Cardiac fibroblast (primary cell): ENCODE measurements at places on chromosomes 2 and 18.

DNA sequence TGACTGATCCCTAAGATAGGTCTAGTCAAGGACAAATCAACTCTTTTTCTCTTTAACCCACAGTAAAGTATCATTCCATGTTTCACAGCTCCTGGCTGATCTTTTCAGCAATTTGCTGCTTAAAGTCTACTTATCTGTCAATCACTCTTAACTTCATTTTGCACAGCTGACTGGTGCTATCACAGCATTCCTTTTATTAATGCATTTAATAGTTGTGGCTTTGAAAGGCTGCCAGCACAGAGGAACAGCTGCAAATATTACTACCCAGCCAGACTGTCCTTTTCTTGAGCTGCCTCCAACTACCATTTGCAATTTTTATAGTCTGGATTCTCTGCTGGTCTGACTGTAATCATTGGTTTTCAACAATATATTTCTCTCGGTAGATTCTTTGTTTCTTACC lies 303.5 kb downstream of the STK39 start:
- peak; percentile 35 for DNase-seq

GRCh38 chr2:4931721-4932365 lies 760.3 kb upstream of the SOX11 start:
- no peak for DNase-seq

DNA sequence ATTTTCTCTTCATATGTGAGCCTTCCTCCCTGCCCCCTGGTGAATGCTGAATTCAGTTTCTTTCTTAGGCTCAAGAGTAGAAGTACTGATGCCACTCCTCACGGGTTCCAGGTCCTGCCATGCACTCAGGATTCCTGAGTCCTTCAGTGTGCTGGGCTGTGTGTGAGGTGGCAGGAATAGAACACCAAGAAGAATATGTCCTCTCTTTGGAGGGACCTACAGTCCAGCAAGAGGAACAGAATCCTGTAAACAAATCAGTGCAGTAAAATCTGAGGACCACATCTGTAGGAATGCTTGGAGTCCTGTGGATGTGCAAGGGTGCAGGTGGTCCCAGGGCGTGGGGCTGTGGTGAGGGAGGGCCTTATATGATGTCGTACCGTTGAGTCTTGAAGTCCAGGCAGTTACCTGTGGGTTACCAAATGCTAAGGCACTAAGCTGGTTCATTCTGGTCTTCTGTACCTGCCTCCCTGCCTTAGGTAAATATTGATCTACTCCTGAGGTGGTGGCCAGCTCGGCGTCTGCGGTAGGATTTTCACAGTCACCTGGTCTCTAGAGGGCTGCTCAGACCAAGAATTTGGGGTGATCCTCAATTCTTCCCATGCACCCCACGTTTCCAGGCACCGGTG lies 5.5 kb downstream of the ASAP2 start:
- DNase-seq: no peak

DNA sequence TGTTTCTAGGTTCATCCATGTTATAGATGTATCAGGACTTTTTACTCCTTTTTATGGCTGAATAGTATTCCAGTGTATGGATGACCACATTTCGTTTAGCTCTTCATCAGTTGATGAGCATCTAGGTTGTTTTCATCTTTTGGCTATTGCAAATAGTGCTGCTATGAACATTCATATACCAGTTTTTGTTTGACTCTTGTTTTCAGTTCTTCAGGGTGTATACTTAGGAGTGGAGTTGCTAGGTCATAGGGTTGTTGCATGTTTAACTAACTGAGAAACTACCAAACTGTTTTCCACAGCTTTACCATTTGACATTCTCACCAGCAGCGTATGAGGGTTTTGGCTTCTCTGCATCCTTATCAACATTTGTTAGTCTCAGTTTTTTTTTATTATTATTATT lies 25.8 kb upstream of the NAPG start:
- no peak for DNase-seq

DNA sequence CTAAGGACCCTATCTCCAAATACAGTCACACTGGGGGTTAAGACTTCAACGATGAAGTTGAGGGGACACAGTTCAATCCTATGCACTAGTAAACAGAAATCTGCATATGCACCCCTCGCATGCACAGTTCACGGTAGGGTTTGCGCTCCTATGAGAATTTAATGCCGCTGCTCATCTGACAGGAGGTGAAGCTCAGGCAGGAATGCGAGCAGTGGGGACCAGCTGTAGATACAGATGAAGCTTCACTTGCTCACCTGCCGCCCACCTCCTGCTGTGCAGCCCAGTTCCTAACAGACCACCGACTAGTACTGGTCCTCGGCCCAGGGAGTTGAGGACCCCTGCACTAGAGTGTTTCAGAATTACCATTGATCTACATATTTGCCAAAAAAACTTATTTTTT lies 40.0 kb upstream of the FAHD2A start:
- DNase-seq: no peak

GRCh38 chr18:27461957-27462356 lies 276.8 kb upstream of the CHST9 start:
- DNase-seq: no peak

GRCh38 chr2:86283411-86284030 lies 53.9 kb downstream of the REEP1 start:
- DNase-seq: no peak

DNA sequence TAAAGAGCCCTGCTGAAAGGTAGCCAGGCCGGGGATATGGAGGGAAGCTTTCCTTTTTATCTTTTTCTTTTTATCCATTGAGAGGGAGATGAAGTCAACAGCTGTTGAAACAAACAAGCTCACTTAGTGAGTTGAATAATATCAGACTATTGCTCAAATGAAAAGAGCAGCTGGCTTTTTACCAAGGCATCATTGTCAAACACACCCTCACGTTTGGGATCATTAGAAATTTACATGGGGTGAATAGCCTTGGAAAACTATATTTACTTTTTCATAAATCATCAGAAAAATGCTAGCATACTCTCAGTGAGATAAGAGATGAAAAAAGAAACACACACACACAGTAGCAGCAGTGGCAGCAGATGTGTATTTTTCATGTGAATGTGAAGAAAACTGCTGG lies 71.5 kb upstream of the HNMT start:
- DNase-seq: no peak

DNA sequence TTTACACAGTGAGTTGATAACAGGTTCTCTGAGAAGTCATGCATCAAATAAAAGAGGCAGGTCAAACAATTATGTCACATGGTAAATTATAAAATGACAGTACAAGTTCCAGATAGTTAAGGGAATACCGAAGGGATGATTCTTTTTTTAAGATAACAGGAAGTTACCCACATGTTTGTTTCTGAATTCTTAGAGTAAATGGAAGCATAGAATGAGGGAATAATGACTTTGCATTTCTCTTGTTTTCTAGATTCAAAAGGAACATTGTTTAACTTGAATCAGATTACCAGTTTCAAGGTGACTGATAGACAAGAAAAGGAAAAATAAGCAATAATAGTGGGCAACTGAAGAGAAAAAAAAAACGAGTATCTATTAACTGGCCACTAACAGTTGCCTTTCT lies 124.5 kb downstream of the MIB1 start:
- DNase-seq: peak; percentile 19

DNA sequence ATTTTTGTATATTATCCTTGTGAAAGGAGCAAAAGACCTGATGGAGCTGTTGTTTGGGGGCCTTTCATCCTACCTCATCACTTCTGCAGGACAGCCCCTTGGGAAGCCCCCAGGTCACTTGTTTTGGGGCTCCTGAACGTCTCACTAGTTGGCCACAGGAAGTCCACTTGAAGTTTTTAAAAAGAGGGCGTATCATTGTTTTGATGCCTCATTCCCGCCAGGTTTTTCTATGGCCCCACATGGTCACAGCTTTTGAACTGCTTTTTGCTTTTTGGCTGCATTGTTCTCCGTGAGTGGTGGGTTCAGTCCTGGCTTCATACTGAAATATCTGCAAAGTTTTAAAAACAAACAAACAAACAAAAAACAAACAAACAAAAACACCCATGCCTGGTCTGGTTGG lies 216.3 kb downstream of the PRKCE start:
- no peak for DNase-seq

- DNase-seq: peak; percentile 76
Measured at GRCh38 chr2:85273738-85274731, 53.8 kb downstream of the TGOLN2 start.

- DNase-seq: peak; percentile 6
Measured at GRCh38 chr18:35680139-35680551, 98.6 kb downstream of the GALNT1 start.

DNA sequence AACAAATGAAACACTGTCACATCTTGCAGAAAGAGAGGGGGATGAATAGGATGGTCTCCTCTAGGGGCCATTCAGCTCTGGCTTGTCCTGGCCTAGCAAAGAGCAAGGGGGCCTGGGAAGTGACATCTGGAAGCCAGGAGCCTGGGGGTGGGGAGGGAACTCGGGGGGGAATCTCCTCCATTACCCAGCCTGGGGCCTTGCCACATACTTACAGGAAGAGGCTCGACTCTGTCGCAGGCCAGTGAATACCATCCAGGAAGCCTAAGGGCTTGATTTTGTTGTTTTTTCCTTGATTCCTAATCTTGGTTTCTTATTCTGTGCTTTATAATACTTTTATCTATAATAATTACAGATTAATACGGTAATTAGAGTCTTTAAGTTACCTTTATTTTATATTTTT lies 797.5 kb upstream of the ID2 start:
- no peak for DNase-seq

- DNase-seq: no peak
Measured at GRCh38 chr2:8453904-8454302, 228.0 kb upstream of the ID2 start.

DNA sequence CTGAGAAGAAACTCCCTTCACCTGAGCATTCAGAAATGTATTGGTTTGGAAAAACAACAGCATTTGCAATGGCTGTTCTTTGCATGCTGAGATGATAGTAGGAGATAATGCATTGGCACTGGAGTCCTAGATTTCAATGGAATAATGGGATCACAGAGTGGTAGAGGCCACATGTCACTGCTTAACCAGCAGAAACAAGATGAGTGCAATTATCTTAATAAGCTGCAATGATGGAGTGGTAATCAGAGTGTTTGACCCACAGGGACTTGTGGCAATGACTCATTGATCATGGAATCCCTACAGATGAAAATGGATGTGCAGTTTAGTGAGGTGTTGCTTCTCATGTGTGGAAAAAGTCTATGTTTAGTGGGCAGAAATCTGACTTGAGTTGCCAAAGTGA lies 218.8 kb upstream of the ZEB2 start:
- no peak for DNase-seq

DNA sequence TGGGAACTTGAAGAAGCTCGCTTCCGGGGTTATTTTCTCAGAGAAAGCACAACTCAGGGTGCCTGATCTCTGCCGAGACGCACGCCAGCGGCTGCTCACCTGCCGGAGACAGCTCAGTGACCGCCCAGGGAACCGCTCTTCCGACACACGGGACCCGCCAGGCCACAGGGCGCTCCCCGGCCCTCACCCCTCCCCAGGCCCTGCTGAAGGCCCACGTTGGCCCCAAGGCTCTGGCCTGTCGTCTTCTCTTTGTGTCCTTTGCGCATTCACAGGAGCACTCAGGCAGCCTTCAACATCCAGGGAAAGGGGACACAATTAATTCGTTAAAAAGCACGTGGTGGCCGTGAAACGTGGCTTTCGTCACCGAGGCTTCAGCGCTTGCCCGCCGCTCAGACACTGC lies 276.3 kb upstream of the SALL3 start:
- DNase-seq: no peak

DNA sequence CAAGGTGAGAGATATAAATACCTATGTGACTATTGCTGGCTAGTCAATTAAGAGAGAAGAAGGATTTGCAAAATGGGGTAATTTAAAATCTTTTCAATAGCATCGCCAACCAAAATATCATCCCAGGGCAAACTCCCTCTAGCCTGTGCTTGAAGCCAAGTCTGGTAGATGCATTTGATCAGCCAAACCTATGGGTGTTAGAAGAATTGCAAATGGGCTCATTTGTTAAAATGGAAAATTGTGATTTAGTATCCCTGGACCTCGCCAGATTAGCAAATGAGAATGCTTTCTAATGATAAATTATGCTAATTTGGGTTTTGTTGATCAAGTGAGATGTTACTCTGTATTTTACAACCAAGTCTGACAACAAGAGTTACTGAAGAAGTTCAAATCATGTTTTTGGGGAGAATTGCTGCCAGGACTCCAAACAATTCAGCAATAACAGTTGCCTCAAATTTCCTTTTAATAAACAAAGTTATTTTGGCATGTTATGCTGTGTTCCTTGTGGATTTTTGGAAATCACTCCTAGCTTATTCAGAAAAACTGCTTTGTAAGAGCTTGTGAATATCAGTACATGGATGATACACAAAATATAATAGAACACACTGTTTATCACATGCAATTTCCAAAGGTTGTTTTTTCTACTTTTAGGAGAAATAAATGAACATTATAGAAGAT lies 272.5 kb upstream of the PARD3B start:
- no peak for DNase-seq

- DNase-seq: peak; percentile 50
Measured at GRCh38 chr18:2847317-2848246, 776 bp downstream of the EMILIN2 start.

GRCh38 chr2:144215701-144216675 lies 303.9 kb downstream of the ZEB2 start:
- no peak for DNase-seq

DNA sequence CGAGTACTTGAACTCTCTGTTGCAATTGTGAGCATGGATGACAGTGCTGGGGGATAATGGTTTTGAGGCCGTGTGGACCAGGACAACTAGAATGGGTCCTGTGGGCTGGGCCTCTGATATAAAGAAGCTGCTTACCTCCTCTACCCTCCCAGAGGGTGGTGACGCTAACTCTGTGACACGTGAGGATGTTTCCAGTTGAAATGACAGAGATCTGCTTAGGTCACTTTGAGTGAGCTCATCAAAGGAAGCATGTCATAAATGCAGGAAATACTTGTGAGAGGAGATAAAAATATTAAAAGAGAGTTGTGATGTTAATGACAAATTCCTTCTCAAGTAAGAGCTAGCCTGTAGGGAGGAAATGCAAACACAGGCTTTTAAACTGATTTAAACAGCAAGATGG lies 16.4 kb downstream of the RMC1 start:
- peak; percentile 60 for DNase-seq

DNA sequence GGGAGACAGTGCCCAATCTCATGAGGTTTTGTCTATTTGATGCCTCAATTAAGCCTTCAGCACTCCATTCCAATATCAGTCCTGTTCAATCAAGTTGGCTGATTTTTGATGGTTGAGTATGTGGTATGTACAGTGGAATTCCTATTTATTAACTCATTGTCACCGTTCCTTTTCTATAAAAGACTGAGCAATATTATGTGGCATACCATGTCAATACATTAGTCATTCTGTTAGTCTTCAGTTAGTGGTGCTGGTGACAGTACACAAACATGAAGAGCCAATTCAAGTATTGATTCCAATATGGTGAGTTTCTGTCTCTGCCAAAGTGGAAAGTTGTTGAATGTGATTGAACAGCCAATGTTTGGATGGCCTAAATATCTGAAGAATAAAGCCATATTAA lies 1343.9 kb downstream of the SUCLG1 start:
- DNase-seq: no peak

- DNase-seq: no peak
Measured at GRCh38 chr2:108541451-108541850, 7.2 kb downstream of the LIMS1 start.

DNA sequence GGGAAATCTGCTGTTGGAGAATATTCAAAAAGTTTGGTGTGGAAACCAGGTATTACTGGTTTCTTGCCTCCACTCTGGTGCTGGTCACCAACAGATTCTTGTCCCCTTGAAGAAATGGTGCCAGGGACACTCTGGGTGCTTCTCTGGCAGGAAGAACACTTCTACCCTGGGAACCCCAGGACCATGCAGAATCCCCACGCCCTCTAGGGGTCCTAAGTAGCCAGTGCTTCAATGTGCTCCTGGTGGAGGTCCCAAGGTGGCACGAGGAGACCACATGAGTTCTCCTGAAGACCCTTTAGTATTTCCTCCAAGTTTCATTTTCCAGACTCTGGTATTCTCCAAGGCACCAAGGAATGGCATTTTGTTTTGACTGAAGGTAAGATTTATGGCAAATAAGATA lies 380.6 kb downstream of the TSN start:
- DNase-seq: peak; percentile 55
